Activated CD4-positive, alpha-beta T cell treated with anti-CD3 and anti-CD28 coated beads, Interleukin-2, amount 50 U/mL, for 1 hour (primary cell): ENCODE measurements at places on chromosomes 6 and 20.
A peak's percentile ranks its signal among the peaks of the same experiment; 100 is the strongest.

DNA sequence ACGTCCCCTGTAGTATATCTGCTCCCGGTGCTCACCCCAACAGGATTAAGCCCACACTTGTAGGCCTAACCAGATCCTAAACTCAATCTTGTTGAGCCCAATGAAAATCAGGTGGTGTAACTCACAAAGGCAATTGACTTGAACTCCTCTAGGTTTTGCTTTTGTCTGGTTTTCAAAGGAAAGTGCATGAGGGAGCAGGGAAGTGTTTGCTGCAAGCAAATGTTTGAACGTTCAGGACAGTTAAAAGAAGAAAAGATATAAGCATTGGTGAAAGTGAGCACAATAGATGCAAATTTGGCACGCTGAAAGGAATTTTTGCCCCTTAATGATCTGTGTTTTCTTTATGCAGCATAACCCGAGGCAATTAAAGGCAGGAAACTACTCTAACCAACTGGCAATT is 212.6 kb downstream of the PLCB1 start:
- no peak for DNase-seq

- DNase-seq = no peak
These were observed 66.7 kb downstream of the VEGFA start for GRCh38 chr6:43836507-43837240.

DNA sequence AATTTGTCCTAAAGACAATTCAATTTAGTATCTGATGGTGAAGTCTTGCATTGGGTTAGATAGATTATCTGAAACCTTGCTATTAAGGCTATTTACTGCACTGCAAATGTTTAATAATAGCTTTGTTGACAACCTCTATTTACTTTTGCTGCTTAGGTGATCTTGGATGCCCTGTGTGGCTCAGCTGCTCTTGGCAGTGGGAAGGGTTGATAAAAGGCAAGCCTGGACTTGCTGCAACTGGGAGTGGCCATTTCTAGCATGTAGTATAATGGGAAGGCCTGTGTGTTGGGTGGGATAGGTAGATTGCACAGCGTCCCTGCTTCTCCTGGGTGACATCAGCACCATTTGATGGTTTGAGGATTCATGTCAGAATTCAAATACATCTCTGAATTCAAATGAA is 49.1 kb downstream of the ARMC2 start:
- DNase-seq = no peak

- no peak for DNase-seq
These were observed 103.6 kb downstream of the JPH2 start for GRCh38 chr20:44083220-44083933.

- no peak for DNase-seq
These were observed 3.7 kb upstream of the TMEM200A start for GRCh38 chr6:130362128-130362527.

- DNase-seq = no peak
These were observed 264.8 kb downstream of the RNGTT start for GRCh38 chr6:88698661-88699060.

DNA sequence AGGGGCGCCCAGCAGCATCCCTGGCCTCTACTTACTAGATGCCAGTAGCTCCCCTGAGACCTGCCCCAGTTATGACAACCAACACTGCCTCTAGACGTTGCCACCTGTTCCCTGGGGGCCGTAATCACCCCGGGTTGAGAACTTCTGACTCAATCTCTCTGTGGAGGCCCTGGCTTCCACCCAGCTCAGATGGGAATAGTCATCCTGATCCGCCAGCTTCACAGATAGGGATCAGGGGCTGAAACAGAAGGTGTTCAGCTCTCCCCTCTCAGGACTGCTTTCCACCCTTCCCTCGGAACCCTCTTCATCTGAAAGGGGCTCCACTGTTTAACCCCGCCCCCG is 3.3 kb downstream of the CAPN11 start:
- no peak for DNase-seq

GRCh38 chr20:57660922-57661745 is 40.9 kb upstream of the ZBP1 start:
- DNase-seq = peak; percentile 0

DNA sequence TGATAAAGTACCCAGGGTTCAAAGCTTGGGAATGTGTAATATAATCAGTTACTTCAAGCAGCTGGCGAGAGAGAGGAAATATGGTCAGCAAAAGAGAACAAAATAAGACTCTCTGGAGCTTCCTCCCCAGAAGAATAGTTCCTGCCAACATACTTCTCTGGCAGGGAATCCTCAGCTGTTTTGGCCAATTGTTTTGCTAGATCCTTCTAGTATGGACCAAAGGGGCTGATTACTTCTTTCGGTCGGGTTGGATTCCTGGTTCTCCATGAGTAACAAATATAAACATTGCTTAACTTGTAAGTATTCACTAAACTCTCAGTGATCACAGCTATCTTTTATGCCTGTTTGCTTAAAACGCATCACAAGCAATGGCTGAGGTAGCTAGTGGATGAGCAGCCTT is 31.4 kb upstream of the FBXO9 start:
- no peak for DNase-seq
